H7 (cell line): ENCODE measurements at places on chromosomes 7 and 10.

- DNase-seq = no peak
Observed at GRCh38 chr10:89384474-89385340, 6.9 kb downstream of the IFIT1B start.

DNA sequence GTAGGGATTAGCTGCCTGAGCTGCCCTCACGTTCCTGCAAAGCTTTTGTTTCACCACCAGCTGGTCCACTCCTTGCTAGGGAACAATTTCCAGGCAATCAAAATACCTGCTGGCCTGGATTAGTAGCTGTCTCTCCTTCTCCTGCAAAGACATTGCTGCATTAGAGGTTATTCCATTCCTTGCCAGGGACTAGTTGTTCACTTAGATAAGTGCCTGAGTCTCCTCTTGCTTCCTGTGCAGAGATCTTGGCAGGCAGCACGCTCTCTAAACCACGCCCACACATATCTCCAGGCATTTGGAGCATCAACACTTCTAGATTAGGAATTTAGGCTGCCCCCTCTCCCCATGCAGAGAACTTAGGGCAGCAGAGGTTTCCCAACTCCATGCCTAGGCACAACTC, 150.4 kb upstream of the SMIM30 start:
- DNase-seq = no peak

- DNase-seq = no peak
Observed at GRCh38 chr7:116801092-116801710, 61.2 kb upstream of the CAPZA2 start.

DNA sequence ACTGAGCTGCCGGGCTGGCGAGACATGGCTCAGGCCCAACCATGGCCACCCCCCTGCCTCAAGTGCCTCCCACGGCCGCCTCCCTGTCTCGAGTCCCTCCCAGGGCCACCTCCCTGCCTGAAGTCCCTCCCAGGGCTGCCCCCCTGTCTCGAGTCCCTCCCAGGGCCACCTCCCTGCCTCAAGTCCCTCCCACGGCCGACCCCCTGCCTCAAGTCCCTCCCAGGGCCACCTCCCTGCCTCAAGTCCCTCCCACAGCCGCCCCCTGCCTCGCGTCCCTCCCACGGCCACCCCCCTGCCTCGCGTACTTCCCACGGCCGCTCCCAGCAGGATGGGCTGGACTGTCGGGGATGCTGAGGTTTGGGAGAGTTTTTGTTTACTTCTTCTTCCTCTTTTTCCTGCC, 462.5 kb downstream of the PTPRN2 start:
- DNase-seq = peak; percentile 64

DNA sequence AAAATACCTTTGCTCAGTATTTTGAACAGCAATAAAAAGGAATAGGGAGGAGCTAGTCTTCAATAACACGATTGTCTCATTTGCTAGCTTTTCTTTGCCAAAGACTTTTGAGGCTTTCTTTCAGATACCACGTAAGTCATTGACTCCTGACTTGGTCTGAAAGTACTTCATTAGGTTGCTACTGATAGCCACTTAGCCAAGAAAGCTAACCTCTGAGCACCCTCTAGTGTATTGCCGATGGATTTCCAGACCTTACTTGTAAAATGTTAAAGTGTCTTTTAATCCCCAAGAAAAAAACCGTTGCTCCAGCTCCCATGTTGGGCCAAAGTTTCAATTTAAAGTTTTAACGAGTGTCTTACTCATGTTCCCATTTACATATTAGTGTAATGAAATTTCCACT, 63.4 kb upstream of the STRIP2 start:
- DNase-seq = no peak

- peak; percentile 95 for DNase-seq
Observed at GRCh38 chr10:71708301-71708703, 11.3 kb downstream of the C10orf105 start.

GRCh38 chr7:2930310-2931033, 86.4 kb upstream of the GNA12 start:
- peak; percentile 20 for DNase-seq

DNA sequence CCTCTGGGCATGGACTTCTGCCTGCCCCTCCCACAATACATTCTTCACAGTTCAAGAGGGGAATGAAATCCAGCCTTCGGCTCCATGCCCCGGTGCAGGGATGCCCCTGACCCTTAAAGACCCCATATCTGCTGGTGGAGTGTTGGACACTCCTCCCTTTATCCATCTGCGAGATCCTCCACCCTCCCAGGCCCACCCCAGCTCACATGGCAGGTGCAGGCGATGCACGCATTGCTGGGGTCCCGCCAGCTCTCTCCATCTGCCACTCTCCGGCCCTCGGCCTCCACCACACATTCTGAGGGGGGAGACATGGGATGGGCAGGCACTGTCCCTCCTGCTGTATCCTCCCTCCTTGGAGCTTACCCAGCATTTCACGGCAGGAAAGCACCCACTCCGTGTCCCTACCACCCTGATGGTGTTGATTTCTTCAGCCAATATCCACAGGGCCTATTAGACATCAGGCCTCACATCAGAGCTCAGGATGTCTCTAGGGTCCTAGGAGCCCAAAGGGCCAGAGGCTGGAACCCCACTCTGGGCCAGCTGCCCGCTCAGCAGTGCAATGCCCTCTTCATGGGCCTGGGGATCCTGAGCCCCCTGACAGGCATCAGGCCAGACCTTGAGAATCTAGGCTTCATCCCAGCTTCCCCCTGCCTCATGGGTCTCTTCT, 18.3 kb downstream of the ATP6V1F start:
- no peak for DNase-seq

DNA sequence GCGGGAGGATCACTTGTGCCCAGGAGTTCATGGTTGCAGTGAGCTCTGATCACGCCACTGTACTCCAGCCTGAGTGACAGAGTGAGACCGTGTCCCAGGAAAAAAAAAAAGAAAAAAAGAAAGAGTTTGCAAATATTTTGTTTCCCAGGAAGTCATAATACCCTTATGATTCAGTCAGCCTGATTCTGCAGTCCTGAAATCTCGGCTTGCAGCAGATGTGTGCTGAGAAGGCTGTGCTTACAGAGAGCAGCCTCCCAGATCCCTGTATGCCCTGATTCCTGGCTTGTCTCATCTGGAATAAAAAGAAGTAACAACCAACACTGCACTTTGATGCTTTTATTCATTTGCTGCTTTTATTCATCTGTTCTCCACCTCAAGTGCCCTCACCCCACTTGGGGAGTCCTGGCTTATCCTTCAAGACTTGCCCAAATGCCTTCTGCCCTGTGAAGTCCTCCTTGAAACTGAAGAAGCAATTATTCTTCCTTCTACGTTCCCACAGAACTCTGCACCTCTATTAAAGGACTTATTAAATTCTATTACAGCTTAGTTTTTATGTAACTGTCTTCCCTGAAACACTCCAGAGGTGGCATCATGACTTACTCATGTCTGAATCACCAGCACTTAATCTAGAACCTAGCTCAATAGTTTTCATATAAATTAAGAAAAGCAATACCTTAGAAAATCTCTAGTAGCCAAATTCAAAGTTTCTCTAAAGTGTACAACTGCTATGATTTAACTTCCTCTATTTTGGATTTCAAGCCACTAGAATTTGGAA, 27.7 kb upstream of the BPGM start:
- no peak for DNase-seq

- no peak for DNase-seq
Observed at GRCh38 chr7:38178695-38179344, 775 bp downstream of the STARD3NL start.

DNA sequence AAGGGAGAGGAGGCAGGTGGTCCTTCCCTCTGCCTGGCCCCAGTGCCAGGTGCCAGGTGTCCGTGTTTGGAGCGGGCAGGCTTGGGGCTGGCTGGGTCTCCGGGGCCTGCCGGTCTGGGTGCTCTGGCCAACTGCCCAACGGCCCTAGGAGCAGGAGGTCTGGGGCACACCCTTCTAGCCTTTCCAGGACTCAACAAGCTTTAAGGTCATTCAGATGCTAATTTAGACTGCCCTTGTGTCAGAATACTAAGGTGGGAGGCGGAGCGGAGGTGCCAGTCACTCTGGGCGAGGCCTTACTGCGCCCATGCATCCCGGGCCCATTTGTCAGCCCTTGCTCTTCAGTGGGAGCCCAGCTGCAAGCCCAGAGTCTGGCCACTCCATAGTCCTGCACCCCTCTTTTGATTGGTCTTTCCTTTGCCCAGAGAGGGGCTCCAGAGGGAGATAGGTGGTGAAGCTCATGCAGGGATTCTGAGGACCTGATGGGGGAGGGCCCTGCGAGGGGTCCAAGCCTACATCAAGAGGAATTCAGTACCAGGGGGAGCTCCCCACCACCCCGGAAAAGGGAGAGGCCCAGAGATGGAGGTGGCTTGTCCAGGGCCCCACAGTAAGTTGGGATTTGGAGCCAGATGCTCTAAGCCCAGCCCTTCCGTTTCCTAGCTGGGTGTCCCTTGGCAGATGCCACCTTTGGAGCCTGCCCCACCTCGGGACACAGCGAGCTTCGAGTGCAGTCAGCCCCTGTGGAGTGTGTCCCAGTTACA, 1.3 kb downstream of the PGAM2 start:
- DNase-seq = peak; percentile 89

DNA sequence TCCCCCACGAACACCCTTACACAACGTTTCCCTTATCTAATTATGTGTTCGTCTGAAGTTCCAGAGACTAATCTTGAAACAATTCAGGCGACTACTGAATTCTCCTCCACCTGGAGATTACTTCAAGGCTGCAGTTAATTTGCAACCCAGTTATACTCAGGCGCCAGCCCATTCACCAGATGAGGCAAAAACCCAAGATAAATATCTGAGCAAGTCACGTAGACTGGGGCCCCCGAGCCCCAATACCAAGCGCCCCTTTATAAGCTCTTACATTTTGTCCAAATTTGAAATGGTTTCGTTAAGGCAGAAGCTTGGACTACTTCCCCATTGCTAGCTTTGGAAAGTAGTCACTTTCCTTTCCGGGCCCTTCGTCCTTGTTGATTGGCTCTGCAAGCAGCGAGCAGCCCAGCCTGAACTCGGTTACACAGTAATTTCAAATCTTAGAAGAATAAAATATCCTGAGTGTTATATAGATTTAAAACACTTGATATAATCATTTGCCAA, 1.2 kb downstream of the TPK1 start:
- DNase-seq = peak; percentile 7
